ENCODE measurements at places on chromosomes 5 and 9. TPM values are rescaled to one million over a fixed set of nuclear protein-coding genes. Genes with fewer than 3 reads are reported as not detected.

DNA sequence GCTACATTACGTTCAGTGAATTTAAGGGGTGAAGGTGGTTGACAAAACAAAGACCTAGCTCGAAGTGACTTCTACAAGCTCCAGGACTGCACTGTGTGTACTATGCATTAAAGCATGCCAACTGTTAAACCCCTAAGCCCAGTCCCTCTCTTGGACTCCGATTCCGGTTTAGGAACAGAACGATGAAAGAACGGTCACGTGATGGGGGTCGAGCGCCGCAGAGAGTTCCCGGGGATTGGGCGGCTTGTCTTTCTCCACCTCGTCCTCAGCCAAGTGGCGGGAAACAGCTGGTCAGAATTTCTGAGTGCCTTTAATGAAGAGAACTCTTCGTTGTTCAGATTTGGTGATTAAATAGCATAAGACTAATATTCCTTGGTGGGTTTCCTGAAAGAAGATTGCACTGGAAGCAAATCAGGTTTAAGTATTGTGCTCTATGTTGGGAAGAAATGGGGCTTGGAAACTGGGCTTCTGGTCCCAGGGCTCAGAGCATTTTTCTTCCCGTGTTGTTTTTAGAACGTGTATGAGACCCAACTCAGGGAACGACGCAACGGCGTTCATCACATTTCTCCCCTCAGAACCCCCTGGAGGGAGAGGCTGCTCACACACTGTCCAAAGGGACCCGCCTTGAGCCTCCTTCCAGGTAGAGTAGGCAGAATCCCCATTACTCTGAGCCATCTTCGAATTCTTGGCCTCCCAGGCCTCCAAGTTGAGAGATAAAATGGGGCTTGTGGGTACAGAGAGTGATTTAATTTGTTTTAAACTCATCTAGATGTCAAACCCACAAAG is 25.3 kb downstream of the IRX2 start:
- no peak for DNase-seq

DNA sequence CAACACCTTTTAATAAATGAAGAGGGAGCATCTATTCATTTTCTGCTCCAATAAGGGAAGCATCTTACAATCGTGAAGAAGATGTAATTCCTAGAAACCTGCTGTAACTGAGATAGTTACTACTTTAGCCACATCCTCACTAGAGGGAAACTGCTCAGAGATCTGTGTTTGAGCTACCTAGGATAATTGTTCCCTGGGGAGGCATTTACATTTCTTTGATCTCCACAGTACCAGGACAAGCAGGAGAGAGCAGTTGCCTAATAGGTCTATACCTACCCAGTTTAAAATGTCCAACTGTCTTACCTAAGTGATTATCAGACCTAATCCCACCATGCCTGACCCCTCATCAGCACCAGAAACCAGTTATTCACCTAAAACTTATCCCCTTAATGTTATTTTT is 196.9 kb downstream of the TUSC1 start:
- no peak for DNase-seq

DNA sequence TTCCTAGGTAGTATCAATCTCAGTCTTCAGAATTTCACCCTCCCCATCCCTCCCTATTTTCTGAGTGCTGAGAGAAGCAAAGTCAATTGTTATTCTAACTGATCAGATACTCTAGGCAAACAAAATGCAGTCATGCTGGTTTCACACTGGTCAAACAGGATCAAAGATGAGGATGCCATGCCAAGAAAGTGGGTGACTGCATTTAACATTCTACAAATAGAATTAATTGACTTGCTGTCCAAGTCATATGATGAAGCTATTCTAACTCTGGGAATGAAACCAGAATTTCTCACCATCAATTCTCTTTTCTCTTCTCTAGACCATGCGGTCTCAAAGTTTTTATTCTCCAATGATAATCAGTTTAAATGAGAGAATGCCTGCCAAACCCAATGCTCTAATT is 112.5 kb downstream of the CTNND2 start:
- no peak for DNase-seq

CCL21 gene
- polyA plus RNA-seq: 23.5 TPM

GABRG2 gene
- polyA plus RNA-seq: 0.06 TPM

DNA sequence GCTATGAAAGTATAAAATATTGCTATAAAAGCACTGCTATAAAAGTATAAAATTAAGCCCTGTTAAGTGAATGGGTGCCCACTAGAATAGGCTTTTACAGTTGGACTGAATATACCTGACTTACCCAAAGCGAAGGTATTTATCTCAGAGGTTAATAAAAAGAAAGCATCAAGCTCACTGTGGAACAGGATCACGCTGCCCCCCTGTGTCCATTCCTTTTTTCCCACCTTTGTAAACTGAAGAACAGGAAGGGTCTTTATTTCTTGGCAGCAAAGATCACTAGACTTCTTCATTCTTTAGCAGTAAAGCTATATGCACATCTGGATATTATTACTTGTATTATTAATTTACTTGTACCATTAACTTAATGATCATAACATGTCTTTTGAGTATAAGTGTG is 22.1 kb upstream of the PLPP6 start:
- no peak for DNase-seq

GRCh38 chr9:93808115-93809029 is 146.8 kb downstream of the BARX1 start:
- no peak for DNase-seq

DNA sequence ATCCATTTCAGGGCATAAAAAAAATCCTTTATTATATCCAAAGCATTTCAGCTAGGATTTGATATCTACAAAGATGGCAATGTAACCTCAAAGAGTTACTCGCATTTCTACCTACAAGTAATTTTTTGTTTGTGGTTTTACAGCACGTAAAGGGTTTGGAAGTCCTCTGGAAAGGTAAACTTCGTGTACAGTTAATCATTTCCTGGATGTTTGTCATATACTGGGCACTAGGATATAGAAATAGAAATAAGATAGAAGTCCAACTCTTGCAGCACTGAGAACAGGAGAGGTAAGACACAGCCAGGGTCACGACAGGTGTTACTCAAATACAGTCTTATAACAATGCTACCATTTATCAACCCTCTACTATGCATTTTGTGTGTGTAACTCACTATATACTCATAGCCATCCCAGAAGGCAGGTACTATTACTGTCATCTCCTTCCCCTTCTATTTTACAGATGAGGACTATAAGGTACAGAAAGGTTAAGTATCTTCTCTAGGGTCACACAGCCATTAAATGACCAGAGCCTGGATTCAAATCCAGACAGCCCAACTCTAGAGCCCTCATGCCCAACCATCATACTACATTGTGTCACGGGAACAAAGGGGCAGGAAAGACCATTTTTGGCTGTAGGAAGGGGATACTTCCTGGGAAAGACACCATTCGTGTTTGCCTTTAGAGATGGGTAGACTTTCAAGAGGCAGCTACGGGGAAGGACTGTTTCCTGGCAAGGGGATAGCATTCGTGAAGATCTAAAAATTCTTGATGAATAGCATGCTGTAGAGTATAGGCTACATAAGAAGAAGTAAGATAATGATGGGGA is 19.0 kb downstream of the NDUFA8 start:
- no peak for DNase-seq

DNA sequence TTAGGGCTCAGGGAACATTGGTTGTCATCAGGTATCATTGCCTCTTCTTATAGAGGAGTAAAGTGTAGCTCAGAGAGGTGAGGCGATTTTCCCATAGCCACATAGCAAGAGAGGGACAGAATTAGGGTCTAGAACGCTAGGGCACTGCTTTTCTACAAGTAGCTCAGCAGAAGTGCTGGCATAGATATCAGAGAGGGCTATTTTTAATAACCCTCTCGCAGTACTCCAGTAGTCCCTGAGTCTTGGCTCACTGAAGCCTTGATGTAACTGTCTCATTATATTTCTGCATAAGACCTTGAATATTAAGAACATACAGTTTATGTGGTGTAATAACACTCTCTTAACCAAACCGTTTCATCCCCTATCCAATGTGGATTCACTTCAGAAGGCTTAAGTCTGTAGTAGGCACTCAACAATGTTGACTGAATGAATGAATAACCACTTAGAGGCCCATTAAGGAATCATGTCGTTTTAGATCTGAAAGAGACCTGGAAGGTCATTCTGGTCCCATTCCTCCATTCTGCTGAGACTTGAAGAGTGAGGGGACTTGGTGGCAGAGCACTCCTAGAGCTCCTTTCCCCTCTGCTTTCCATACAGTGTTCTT is 4.7 kb upstream of the FRMPD1 start:
- no peak for DNase-seq

DNA sequence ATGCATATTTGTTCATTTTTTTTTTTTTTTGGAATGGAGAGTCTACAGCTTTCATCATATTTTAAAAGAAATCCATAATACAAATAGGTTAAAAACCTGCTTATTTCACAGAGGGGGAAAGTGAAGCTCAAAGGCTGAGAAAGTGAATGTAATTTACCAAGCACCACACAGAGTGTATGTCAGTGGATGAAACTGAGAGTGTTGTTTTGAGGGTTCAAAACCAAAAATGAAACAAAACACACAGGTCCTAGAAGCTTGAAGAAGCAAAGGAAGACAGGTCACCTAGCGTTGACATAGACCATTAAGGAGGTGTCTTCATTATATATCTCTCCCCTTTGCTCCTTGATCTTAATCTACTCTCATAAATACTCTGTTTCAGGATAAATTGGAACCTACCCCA is 7.5 kb downstream of the NMUR2 start:
- DNase-seq: no peak

- no peak for DNase-seq
These were observed 2.7 kb downstream of the BTNL9 start for GRCh38 chr5:181042722-181043121.

IFNE gene
- polyA plus RNA-seq: 0.47 TPM

PIP5K1B gene
- polyA plus RNA-seq: 7.6 TPM

PCA3 gene
- 2.0 TPM for polyA plus RNA-seq

- DNase-seq: no peak
These were observed 621 bp downstream of the SEC16A start for GRCh38 chr9:136482046-136482792.

DNA sequence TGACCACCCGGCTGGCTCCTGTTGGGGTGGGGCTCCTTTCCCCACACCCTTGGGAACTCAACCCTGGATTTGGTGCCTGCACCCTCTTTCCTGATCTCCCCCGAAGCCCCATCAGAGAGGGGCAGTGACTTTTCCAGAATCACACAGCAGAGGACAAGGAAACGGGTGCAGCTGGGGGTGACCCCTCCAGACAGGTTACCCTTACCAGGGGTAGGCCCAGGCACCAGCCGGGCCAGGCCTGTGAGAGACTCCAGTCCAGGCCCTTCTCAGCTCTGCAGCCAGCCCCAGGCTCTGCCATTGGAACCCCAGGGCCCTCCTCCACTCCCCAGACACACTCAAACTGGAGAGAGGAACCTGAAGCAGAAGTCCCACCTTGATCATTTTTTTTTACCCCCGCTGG is 19.0 kb upstream of the PHYHD1 start:
- DNase-seq: no peak

SLC6A3 gene
- polyA plus RNA-seq: 0.72 TPM

REEP2 gene
- polyA plus RNA-seq: 8.9 TPM

- no peak for DNase-seq
These were observed 303.1 kb downstream of the ENC1 start for GRCh38 chr5:74337254-74337983.

DNA sequence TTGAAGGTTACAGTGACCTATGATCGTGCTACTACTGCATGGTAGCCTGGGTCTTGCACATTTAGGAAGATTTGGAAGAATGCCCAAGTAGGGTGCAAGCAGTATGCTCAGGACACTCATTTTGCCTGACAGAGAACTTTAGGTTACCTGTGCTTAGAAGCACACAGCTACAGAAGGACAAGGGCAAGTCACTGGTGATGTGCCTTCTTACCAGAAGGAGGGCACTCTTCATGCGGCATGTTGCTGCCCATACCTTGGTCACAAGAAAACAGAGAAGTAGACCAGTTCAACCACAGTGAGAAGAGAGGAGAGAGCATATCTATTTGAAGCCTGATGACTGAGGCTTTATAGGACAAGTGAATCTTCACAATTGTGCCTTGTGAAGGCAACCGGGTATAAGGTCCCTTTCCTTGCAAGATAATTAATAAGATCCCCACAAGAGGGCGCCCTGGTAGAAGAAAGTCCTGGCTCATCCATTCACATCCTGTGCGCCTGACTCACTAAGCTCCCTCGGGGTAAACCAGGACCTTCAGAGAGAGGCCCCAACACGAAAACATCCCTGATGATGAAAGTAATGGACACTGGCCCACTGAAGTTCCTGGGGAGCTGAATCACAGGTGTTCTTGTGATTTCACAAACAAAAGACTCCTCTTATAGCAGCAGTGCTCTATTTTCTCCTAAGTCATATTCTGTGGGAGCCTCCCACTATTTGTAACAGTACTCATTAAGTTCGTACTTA is 38.1 kb upstream of the STARD4 start:
- DNase-seq: no peak

GRCh38 chr5:139151902-139152301 is 46.3 kb downstream of the SIL1 start:
- DNase-seq: no peak

COL15A1 gene
- polyA plus RNA-seq: 29.8 TPM

GRCh38 chr5:173198049-173198448 is 37.0 kb downstream of the NKX2-5 start:
- no peak for DNase-seq

- DNase-seq: no peak
These were observed 91.6 kb downstream of the ROR2 start for GRCh38 chr9:91858213-91859030.

- DNase-seq: no peak
These were observed 73.1 kb downstream of the FOXB2 start for GRCh38 chr9:77092536-77092935.

LCN9 gene
- polyA plus RNA-seq: not detected

OTP gene
- polyA plus RNA-seq: not detected

Data from left renal pelvis (tissue), 4 donors.